Neuronal stem cell (in vitro differentiated cells): ENCODE measurements at places on chromosomes 7 and 10.

DNA sequence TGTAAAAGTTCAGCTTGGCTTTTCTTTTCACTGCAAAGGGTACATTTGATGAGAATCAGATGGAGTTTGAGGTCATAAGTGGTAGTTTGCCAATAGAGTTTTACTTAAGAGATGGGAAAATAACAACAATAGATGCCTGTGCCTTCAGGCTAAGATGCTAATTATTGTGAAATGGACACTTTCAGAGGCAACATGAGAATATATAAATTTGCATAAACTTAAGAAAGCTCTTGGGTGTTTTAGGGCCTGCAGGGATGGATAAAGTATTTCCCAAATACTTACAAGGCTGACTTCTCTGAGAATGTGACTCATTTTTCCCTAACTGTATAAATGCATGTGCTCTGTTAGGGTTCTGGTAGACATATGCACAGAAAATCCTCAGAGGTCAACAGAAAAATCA lies 200.3 kb upstream of the SVIL start:
- no peak for DNase-seq

- no peak for DNase-seq
Measured at GRCh38 chr7:2465928-2466327, 10.3 kb downstream of the GRIFIN start.

GRCh38 chr7:2558629-2559282 lies at the start of gene IQCE:
Gene IQCE (plus strand): TSS chr7:2558979. CDS start chr7:2559182, 203 bp downstream.
- DNase-seq: peak; percentile 95

GRCh38 chr7:2602406-2603043 lies 29.3 kb upstream of the TTYH3 start:
- DNase-seq: no peak

- DNase-seq: no peak
Measured at GRCh38 chr7:1761097-1761496, 91.0 kb downstream of the ELFN1 start.

DNA sequence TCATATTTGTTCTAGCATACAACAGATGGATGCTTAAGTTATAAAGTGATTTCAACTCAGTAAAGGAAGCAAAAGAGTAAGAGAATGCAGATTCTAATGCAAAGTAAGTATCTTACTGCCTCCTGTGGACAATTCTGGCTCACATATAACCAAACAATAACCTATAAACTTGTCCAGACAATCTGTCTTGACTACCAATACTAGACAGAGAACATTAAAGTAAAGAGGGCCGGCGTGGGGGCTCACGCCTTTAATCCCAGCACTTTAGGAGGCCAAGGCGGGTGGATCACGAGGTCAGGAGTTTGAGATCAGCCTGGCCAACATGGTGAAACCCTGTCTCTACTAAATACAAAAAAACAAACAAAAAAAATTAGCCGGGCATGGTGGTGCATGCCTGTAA lies 329.3 kb downstream of the CACNA2D1 start:
- DNase-seq: no peak

DNA sequence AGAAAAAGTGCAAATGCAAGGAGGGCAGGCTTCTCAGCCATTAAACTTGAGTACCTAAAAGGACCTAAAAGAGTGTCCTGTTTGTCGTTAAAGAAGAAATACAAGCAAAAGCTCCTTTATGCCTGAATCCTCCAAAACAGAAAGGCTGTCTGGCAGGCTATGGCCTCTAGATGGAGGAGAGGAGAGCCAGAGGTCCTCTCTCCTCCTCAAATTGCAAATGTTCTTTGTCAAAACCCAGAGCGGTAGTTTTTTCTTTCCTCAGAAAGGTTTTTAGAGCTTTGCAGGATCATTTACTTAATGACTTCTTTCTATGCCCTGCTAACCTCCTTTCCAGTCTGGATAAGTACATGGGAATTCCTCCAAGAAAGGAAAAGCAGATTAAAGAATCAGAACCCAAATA lies 1.9 kb upstream of the SORCS1 start:
- no peak for DNase-seq

- no peak for DNase-seq
Measured at GRCh38 chr7:114150689-114151088, 231.9 kb upstream of the PPP1R3A start.

DNA sequence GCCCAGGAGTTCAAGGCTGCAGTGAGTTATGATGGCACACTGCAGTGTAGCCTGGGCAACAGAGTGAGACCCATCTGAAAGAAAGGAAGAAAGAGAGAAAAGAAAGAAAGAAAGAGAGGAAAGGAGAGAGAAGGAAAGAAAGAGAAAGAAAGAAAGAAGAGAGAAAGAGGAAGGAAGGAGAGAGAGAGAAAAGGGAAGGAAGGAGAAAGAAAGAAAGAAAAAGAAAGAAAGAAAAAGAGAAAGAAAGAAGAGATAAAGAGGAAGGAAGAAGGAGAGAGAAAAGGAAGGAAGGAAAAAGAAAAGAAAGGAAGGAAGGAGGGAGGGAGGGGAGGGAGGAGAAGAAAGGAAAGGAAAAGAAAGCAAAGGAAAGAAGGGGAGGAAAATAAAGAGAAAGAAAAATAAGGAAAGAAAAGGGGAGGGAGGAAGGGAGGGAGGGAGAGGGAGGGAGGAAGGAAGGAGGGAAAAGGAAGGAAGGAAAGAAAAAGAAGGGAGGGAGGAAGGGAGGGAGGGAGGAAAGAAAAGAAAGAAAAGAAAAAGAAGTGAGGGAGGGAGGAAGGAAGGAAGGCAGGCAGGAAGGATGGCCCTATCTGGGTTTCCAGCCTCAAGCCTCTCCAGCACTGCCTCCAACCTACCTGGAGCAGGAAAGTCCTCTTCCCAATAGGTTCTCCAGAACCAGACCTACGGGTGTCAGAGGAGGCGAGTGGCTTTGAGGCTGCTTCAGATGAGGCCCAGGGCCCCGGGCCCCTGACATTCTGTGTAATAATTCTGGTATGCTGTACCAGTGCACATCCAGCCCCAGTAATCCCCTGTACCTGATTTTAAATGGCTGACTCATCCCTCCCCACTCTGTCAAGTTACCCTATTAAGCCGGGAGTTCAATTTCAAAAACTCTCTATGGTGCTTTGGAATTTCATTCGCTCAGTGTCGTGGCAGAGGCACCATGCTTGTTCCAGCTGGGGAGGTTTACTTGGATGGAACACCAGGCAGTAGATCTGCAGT lies 6.8 kb upstream of the PARD3 start:
- DNase-seq: no peak
